T1000 (cell line): ENCODE measurements at places on chromosomes 2 and 18.

DNA sequence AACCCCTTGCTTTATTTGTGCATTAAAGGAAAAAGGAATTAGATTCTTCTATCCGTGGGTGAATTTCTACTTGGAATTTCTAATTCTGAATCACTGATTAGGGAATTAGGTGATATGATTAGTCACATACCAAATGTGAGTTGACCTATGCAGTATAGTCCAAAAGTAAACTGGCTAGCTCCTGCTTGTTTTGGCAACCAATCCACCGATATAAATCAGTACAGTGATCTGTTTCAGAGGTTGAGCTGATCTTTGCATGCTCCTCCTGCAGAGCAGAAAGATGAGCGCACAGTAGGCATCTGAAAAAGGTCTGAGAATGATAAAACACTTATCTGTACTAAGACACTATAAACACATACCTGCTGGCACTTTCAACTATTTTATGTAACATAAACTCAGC, 86.6 kb downstream of the LRP1B start:
- DNase-seq: no peak

DNA sequence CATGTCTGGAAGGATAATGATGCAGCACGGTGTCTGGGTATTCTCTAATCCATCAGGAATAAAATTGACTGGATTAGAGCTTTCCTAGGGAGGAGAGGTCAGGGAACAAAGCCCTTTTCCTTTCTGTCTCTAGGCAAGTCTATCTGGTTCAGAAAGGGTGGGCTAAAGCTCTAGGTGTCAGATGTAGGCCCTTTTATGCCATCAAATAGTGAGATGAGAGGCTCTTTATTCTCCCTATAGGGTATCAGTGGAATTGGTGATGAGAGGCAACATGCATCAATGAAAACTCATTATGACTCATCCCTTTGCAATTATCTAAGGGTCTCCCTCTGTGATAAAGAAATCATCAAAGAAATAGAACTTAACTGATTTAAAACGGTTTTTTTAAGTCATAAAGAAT, 328.0 kb upstream of the CRIM1 start:
- no peak for DNase-seq

- no peak for DNase-seq
Observed at GRCh38 chr2:35462226-35462998, 893.2 kb upstream of the CRIM1 start.

DNA sequence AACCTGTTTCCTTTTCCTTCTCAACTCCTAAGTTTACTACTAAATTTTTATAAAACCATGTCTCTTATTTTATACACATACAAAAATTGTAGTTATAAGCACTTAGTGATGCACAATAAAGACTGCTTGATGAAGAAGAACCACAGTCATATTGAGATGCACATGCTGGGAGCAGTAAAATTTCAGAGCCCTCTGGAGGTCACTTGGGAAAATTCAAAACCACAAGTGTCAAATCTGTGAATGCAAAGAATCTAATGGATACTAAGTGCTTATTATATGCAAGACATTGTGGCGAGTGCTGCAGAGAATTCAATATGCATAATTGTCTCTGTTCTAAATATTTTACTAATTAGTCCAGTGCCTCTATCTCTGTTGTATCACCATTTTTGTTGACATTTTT, 180.5 kb downstream of the VWC2L start:
- DNase-seq: no peak

DNA sequence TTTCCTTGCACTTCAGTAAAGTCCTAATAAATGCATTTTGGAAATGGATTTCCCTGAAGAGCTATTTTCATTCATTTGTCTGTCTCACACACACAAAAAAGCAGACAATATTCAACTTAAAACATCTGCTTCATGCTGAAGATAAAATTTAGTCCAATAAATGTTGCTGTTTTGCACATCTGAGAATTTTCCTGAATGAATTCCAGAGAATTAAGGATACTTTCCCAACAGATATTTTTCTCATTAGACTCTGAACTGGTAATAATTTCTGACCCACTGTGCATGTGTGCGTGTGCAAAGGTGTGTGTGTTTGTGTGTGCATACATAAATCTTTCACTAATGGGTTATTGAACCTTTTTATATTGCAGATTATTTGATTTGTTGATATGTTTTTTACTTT, 390.2 kb upstream of the TMEFF2 start:
- no peak for DNase-seq

GRCh38 chr2:176747506-176747905, 465.1 kb upstream of the HNRNPA3 start:
- DNase-seq: no peak

DNA sequence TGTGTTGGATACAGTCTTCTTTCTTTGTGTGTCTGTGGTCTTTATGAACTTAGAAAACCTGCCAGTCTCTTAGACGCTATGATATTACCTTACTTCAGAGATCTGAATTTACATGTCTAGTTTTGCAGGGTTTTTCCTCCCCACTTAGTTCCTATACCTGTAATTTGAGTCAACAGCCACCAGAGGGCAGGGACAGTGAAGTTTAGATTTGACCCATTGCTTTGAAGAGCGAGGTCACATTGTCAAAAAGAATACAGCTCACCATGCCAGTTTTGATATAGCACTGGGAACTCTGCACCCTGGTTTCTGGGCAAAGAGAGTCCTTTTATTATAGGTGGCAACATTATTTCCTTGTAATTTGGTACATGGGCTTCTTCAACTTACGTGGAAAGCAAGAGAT, 102.3 kb downstream of the MAPK4 start:
- DNase-seq: no peak

DNA sequence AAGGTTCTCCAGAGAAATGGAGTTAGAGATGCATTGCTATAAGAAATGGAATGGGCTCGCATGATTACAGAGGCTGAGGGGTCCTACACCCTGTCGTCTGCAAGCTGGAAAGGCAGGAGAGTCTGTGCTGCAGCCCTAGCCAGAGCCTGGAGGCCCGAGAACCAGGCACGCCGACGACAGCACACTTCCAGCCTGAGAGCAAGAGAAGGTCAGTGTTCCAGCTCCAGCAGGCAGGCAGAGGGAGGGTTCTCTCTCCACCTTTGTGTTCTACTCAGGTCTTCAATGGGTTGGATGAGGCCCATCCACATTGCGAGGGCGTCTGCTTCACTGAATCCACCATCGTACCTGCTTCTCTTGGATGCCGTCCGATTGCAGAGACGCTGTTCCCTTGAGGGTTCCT, 177.6 kb upstream of the HDAC4 start:
- no peak for DNase-seq

GRCh38 chr2:96763511-96764252, 3.0 kb downstream of the CNNM4 start:
- DNase-seq: no peak

DNA sequence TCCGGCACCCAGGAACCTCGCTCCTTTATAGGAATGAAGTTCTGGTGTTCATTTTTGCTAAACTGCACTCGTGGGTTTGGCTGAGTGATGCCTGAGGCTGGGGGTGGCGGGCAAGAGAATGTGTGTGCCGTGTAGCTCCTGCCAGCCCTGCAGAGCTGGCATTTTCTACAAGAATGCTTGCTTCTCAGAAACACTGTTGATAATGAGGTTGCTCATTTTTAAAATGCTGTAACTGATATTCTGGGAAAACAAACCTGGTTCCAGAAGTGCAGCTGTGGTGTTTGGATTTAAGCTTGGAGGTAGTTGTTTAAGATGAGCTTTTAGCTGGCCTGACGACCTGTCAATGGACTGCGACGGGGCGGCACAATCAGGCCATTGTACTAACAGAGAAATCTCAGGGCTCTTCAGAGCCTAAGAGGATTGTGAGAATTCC, 511.9 kb upstream of the TNP1 start:
- no peak for DNase-seq

DNA sequence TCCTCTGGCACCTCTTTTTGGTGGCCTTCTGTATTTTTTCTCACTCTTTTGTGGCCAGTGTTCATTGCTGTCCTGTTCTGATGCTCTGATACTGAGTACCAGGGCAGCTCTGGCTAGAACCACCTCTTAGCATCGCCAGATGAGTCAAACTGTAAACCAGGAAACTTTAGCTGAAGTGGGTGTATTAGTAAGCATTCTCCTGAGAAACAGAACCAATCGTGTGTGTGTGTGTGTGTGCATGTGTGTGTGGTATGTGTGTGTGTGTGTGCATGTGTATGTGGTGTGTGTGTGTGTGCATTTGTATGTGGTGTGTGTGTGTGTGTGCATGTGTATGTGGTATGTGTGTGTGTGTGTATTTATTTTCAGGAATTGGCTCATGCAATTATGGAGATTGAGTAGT, 166.3 kb upstream of the SKOR2 start:
- no peak for DNase-seq

GRCh38 chr18:59395226-59396175, 36.4 kb upstream of the LMAN1 start:
- DNase-seq: no peak

DNA sequence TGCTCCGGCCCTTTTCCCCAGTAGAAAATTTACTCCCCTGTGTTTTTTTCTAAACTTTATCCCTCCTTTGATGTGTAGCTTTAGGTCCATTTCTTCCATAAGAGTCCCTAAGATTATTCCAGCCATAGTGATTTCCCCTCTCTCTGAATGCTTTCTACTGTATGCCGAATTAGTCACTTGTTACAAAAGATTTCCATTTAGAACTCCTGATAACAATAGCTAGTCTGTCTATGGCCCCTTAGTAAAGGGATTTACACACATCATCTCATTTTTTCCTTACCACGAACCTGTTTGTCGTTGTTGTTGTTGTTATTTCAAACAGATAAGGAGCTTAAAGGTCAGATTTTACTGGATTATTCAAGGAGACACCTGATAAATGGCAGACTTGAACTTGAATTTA, 256.1 kb downstream of the PAX3 start:
- no peak for DNase-seq

DNA sequence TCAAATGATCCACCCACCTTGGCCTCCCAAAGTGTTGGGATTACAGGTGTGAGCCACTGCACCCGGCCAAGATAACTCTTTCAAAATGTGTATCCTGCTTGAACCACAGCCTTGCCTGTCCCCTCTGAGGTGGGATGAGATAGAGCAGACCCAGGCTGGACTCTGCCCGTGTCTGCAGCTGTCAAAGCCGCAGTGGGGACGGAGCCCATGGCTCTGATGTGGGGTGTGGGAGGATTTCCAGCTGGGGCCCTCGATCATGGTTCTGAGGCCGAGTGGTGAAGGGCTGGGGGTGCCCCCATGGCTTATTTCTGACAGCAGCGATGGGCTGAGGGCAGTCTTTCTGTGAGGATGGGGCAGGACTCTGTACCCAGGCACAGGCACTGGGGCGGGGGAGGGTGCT, 104.5 kb downstream of the DGKD start:
- no peak for DNase-seq

DNA sequence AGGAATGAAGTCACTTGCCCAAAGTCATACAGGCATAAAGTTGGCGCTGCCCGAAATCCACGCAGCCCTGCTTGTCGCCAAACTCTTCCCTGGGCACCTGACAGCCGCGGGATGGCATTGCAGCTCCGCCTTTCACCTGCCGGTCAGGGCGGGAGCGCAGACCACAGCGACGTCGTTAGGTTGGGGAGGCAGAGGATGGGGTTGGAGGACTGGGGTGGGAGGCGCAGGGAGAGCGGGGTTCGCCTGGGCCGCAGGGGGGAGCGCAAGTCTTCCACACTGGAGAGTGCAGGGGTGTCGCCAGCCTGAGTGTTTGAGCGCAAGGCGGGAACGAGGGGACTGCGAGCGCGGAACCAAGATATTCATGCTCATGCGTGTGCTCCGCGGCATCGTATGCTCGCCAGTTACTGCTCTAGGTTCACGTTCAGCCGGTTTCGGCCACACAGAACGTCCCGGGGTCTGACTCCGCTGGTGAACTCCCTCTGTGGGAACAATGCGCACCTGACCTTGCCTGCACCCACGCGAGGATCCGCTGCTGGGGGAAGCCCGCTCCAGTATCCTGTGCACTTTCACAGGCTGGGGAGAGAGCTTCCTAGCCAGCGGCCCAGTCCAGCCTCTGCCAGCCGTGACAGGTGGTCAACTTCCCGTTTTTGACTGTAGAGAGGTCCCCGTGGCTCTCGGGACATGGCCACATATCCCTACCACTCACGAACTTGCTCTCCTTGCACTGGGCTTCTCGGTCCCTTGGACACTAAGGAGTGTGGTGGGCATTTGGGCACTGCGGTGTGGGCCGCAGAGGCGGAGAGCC, 767 bp upstream of the NPPC start:
- DNase-seq: no peak

DNA sequence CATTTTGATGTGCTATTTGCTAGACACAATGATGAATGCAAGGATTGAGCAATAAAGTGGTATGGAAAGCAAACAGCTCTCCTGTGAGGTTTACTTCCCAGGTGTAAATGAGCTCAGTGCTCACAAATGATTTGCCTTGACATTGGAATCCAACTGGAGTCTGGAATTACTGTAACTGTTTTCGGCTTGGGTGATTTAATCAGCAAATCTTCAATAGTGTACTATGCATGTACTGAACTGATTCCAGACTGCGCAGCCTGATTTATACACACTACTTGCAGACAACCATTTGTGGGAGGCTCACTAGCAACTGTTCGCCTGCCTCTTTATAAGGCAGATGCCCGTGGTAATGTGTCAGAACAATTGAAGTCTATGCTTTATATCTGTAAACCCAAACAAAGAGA, 27.9 kb upstream of the SOX11 start:
- DNase-seq: no peak

DNA sequence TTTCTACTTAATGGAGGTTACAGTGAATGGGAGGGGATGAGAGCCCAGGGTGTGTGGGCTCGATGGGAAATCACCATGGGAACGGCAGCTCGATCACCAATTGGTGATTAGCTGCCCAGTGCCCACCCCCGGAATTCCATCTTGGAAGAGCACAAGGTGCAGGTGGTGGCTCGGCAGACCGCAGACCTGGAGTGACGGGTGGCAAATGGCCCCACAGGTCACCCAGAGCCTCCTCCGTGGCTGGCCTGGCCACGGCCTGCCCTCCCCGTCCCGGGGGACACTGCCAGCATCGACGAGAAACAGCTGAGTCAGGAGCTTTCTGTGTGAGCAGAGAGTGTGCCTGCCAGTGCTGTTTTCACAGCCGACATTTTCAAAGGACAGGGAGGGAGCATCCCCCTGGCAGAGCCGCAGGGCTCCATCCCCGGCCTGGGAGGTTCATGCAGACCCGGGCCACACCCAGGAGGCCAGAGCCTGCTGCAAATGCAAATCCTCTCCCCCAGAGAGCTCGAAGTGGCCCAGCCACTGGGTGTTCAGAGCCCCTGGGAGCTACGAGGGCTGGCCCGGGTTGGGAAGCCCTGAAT, 176.4 kb upstream of the MYT1L start:
- no peak for DNase-seq

DNA sequence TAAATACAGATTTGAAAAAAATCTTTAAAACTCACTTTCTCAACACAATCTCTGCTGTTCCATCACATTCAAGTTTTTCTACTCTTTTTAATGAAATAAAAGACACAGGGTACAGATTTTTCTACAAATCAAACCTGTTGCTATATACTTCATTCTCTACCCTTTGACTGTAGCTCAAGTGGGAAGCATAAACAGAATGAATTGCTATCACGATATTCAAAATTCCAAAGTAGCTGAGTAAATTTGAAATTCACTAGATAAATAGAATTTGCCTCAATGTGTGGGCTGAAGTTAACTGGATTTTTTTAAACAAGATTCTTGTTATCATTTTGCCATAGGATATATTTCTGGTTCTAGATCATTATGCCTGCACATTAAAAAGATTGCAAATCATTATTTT, 185.9 kb downstream of the ZNF521 start:
- DNase-seq: no peak
